ENCODE measurements at places on chromosomes 5 and 9.

- DNase-seq = no peak
Measured at GRCh38 chr5:28726815-28727214, 1688.4 kb upstream of the CDH9 start.

DNA sequence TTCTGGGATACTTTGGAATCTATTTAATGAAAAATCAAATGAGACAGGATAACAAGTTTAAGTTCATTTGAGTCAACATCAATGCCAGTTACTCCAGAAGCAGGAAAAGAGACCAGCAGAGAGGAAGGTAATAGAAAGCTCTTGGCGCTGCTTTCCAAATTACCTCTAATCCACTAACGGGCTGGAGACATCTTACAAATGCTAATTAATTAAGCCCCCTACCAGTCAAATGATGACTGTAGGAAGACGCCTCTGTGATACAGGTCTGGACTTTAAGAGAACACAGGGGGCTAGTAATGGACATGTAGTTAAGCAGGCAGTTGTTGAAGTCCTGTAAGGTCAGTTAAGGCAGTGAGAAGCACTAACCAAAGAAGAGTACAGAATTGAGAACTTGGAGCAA, 65.3 kb upstream of the HTR4 start:
- no peak for DNase-seq

DNA sequence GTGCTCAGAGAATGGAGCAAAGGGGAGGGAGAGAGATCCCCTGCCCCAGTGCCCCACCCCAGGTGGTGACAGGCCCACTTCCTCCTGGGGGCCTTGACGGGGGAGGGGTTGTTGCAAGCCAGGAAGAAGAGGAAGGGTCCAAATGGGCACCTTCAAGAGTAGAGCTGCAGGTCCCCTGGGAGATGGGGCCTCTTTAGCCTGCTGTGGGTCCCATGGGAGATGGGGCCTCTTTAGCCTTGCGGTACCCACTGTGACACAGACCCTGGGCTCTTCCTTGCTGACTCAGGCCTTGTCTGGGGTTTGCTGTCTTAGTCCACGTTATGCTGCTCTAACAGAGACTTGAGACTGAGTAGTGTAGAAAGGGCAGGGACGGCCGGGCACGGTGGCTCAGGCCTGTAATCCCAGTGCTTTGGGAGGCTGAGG, 9.6 kb upstream of the TOR4A start:
- DNase-seq = no peak

DNA sequence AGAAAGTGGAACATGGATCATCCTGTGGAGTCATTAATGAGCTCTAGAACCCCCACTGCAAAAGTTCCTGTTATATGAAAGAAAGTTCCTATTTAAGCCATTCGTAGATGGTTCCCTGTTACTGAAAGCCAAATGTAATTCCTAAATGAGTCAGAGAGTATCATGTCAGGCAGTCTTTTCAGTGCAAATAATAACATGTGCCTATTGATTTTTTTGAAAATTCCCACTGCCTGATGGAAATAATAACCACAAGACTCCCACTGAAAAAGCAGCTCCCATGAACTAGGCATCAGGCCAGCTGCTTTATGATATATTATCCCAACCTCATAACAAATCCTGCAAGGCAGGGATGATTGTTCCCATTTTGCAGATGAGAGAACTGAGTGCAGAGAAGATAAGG, 217.2 kb downstream of the DAB2IP start:
- no peak for DNase-seq

DNA sequence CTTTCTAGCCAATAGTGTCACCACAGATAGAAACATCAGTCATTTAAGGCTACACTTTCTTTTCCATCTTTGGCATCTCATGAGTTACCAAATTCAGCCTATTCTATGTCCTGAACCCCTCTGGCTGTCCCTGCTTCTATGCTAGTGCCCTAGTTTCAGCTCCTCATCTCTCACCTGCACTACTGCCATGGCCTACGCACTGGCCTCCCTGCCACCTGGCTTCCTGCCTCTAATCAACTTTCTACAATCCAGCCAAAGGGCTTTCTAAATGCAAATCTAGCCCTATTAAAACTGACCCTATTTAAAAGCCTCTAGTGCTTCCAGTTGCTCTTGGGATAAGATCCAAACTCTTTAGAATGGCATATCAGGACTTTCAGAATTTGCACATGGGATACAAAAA, 482.9 kb downstream of the TMEM38B start:
- DNase-seq = no peak

- no peak for DNase-seq
Measured at GRCh38 chr5:56620903-56621677, 194.3 kb upstream of the MAP3K1 start.

- no peak for DNase-seq
Measured at GRCh38 chr5:143426437-143426991, 23.0 kb upstream of the NR3C1 start.

GRCh38 chr9:113692256-113692655, 183.9 kb upstream of the ZNF618 start:
- no peak for DNase-seq

DNA sequence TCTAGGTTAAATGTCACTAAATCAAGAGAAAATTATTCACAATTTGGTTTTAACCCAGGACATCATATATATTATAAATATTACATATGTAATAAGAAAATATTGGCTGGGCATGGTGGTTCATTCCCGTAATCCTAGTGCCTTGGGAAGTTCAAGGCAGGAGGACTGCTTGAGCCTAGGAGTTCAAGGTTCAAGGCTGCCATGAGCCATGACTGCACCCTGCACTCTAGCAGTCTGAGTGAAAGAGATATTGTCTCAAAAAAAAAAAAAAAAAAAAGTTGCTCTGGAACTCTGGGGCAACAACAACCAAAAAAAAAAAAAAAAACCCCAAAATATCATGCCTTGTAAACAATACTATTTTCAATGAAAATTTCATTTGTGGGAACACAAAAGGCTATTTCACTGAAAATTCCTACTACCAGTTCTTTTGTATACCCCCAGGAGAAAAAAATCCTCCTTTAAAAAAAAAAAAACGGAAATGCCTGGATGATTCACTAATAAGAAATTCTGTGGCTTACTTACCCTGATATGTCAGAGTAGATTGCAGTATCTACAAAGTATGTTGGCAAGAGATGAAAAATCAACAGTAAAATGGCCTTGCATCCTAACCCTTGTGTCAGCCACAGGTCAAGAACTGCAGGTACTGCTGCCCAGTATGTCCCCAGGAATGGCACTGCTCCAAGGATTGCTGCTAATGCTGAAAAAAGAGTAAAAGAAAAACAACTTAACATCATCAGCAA, 22.6 kb upstream of the CTNNAL1 start:
- peak; percentile 82 for DNase-seq

- no peak for DNase-seq
Measured at GRCh38 chr5:927172-928015, 34.7 kb downstream of the TRIP13 start.

GRCh38 chr9:137482094-137482781, 23.1 kb upstream of the NSMF start:
- DNase-seq = no peak

- DNase-seq = no peak
Measured at GRCh38 chr9:80934095-80934494, 755.3 kb downstream of the TLE1 start.

DNA sequence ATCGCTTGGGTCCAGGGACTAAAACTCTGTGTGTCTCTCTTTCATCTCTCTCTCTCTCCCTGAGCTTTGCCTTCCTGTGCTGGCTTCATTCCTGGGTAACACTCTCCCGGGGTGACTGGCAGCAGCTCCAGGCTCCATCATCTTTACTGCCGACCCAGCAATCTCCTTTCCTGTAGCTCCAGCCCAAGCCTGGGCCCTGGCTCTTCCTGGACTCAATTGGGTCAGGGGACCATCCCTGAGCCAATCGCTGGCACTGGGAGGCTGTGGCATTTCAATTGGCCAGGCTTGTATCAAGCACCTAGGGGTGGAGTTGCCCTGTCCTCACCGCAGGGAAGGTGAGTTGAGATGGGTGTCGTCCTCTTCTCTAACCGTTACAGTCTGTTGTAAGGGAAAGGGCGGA, 31.9 kb downstream of the FAM240B start:
- DNase-seq = no peak

DNA sequence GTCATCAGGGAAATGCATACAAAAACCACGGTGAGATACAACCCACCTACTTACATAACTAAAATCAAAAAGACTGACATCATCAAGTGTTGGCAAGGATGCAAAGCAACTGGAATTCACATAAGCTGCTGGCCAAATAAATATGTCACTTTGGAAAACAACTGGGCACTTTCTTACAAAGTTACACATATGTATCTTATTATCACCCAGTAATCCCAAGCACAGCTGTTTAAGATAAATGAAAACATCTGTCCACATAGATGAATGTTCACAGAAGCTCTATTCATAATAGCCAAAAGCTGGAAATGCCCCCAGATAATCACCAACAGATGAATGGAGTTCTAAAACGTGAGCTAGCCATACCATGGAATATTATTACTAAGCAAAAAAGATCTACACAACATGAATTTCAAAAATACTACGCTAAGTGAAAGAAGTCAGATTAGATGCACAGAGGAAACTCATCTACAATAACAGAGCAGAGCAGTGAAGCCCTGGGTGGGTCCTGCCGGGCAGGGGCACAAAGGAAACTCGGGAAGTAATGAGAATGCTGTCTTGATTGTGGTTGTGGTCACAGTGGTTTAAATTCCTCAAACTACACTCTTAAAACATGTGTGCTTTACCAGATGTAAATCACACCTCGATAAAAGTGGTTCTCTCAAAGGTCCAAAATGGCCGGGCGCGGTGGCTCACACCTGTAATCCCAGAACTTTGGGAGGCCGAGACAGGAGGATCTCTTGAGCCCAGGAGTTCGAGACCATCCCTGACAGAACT, 8.5 kb downstream of the CAMSAP1 start:
- DNase-seq = no peak

DNA sequence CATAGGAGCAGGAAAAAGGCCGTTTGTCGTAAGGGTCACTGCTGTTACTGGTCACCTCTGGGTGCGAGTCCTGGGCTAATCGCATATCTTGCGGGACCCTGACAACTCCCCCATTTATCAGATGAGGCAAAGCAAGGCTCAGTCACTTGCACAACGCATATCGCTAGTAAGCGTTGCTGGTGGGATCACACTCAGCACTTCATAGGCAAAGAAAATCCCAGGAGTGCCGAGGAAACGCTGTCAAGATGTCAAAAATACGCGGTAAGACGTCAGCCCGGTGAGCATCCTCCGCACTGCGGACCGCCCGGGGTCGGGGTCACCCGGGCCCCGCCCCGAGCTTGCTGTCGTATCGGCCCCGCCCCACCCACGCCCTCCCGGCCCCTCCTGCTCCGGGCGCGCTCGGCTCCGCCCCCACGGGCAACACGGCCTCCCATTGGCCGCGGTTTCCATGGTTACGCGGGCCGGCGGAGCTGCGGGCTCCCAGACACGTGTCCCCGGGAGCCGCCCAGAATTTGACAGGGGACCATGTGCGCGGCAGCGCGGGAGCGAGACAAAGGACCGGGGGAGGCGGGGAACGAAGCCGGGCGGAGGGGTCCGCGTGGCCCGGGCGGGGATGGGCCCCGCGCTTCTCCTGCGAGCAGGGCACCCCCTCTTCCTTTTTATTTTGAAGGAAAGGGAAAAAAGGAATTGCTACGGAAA, 80.2 kb upstream of the IER5L start:
- no peak for DNase-seq

DNA sequence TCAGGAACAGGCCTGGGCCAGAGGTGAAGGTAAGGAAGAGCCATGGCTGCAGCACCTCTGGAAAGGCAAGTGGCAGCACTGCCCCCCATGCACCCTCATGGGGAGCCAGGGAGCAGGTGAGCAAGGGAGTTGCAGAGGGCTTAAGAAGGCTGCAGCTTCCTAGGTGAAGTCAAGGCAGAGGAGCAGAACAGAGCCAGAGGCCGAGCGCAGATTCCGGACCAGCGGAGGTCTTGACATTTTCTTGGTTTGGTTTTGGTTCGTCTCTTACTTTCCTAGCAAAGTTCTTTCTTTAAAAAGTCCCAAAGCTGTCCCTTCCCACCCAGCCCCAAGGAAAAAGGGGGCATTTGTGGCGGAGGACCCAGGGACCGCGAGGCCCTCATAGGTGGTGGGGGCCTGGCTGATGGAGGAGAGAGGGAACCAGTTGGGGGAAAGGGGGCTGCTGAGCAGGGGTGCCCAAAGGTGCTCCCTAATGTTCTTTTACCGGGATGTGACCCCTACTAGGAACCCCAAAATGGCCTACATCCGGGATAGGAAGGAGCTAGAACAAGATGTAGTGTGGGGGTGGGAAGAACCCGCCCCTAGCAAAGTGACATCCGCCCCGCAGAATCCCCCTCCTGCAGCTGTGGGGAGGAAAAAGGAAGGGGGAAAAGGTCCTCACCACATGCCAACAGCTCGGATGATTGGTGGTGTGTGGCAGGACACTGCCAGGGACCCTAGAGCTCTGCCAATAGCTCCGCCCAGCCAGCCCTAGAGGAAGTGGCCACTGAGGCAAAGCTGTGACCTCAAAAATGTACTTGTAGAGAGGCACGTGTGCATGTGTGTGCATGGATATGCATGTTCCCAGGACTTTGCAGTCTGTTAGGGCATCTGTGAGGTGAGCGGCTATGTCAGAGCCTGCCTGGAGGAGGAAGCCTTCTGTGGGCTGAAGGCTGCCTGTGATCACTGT, 914 bp upstream of the CD72 start:
- no peak for DNase-seq

DNA sequence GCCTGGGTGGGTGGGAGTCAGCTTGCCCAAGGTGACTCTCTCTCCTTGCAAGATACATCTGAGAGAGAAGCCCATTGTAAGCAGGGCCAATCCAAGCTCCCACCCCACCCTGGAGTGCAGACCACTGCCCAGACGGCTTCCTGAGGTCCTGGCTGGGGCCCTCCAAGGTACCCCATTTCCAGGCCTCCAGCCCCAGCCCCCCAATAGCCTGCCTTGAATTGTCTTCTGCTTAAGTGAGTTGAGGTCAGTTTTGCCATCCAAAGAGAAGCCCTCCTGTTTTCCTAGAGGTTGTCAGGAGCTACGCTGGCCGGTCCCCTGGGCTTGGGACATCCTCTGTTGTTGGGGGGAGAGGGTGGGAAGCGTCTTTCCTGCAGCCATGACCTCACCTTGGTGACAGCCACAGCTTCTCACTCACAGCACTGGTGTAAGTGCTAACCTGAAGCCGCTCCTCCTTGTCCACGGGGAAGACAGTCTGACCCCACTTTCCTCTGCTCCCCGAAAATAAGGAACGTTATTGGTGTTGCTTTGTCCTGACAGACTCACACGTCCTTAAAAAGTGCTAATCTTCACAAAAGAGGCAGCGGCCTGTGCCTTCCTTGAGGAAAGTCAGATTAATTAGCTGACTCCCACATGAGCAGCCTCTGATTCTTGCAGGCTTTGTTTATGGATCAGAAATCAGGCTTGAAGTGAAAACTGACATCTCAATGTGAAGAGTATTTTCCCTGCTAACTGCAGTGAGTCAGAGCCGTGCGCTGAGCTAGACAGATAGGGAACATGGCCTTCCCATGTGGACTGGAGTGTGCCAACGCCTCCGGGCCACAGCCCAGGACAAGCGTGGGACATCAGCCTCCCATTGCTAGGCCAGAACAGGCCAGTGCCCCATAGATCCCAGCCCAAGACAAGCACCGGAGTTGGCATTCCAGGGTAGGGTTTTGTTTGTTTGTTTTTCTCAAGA, 52.3 kb downstream of the ADAMTS2 start:
- no peak for DNase-seq

- DNase-seq = no peak
Measured at GRCh38 chr5:95959888-95960666, 1.6 kb downstream of the ELL2 start.

Data from epithelial cell of proximal tubule (primary cell).